ENCODE measurements at places on chromosomes 12 and 14. TPM values are rescaled to one million over a fixed set of nuclear protein-coding genes. Genes with fewer than 3 reads are reported as not detected.

CCDC177 gene
- not detected for polyA plus RNA-seq

SLC39A5 gene
- polyA plus RNA-seq: 0.23 TPM

ERP27 gene
- not detected for polyA plus RNA-seq

KLRC2 gene
- polyA plus RNA-seq: 0.42 TPM

MYF5 gene
- polyA plus RNA-seq: not detected

RESF1 gene
- polyA plus RNA-seq: 17.5 TPM

LRRK2 gene
- 5.2 TPM for polyA plus RNA-seq

BDKRB2 gene
- polyA plus RNA-seq: 12.1 TPM

CBLN3 gene
- 1.5 TPM for polyA plus RNA-seq

ACOT4 gene
- 1.6 TPM for polyA plus RNA-seq

ADAM21 gene
- 0.04 TPM for polyA plus RNA-seq

KRT82 gene
- polyA plus RNA-seq: not detected

PRH2 gene
- polyA plus RNA-seq: 0.19 TPM

ITGA5 gene
- polyA plus RNA-seq: 30.0 TPM

STYK1 gene
- polyA plus RNA-seq: 0.32 TPM

GRCh38 chr14:72591391-72591790 is 302.5 kb downstream of the DPF3 start:
- DNase-seq: no peak

GRCh38 chr12:80222261-80222660 is 122.9 kb downstream of the OTOGL start:
- DNase-seq: no peak

GRCh38 chr12:68342966-68343365 is 10.8 kb upstream of the MDM1 start:
- DNase-seq: no peak

DNA sequence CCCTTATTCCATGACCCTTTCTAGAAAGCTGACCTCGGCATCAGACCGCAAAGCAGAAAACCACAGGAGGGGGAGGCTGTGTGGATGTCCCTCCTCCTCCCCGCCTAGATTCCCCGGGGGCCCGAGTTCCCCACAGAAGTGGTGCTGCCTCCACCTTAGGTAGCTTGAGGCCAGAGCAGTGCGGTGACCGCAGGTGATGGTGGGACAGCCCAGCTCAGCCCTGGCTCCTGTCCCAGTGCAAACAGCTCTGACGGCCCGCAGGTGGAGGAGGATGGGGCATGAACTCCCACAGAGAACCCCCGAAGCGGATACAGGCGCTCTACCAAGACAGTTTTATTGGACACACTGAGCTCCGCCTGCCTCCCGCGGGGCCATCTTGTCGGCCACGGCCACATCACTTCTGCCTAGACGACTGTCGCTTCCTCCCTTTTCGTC is 19.5 kb downstream of the ARL6IP4 start:
- DNase-seq: no peak

DNA sequence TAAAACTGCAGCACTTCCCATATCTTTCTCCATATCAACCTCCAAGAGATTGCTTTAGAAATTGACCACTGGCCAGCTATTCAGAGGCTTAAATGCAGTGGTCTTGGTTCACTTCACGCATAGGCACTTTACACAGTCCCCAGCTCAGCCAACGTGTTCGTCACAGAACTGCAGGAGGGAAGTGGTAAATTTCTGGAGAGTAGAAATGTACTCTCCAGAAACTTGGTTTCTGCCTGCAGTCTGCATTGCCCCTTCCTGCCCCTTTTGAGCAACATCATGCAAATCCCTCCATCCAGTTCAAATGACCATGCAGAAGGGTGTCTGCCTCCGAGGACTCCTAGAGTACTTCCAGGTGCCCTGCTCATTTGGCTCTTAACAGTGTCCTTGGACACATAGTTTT is 42.7 kb upstream of the NEDD1 start:
- DNase-seq: no peak

GRCh38 chr14:93538413-93538812 is 107.7 kb downstream of the UNC79 start:
- no peak for DNase-seq

DNA sequence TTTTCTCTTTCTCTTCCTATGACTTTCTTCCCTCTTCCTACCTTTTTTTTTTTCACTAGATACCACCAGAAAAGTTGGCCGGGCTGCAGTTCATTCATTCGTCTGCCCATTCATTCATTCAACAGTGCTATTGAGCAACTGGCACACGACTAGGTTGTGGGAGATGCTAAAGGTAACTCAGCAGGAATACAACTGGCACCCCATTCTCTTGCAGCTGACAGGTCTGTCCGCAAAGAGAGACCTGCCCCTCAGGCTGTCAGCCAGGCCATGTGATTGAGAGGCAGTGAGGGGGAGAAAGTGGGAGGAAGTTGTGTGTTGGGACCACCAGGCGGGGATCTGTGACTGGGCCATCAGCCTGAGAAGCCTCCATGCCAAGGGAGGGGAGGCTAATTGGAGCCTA is 105.2 kb downstream of the TSPAN9 start:
- no peak for DNase-seq

DNA sequence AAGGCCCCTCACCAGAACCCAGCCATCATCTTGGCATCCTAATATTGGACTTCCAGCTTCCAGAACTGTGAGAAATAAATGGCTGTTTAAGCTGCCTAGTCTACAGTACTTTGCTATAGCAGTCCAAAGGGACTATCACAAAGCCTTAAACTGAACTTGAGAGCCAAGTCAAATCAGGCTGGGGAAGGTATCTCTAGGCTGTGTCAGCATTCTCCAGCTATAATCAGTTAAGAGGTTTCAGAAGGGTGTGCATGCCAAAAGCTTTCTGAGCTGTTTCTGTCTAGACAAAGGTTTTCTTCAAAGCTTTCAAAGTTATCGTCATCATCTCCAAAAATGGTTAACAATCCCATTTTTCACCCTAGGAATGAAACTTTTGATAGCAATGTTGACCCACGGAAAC is 7.6 kb downstream of the ASCL4 start:
- no peak for DNase-seq

GRCh38 chr14:104372390-104373054 is 207.0 kb upstream of the C14orf180 start:
- DNase-seq: no peak

DNA sequence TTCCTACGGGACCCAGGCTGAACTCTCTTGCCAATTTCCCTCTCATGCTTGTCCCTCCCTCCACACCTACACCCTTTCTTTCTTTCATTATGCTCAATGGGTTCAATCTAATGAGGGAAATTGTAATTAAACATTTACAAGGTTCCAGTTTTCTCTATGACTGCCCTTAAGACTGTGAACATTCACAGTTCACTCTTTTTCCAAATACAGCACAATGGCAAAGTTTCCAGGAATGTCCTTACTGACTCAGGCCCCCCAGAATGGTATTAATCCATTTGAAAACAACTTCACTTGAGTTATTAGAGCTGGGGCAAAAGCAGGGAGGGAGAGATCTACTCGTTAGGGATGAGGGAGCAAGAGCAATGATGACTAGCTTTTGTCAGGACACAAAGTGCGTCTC is 892.1 kb downstream of the NRXN3 start:
- DNase-seq: no peak

DNA sequence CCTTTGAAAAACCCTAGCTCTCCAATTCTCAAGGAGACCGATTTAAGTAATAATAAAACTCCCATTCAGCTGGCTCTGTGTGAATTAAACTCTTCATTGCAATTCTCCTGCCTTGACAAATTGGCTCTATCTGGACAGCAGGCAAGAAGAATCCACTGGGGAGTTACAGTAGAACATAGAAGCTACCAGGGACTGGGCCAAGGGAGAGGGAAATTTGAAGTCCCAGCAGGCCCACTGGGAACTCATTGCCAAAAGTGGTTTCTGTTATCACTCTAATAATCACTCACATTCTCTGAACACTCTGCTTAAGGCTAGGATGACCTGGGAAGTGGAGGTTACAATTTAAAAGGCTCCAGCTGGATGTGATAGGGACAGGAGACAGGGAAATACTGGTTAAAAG is 384.5 kb upstream of the CCDC196 start:
- no peak for DNase-seq

DNA sequence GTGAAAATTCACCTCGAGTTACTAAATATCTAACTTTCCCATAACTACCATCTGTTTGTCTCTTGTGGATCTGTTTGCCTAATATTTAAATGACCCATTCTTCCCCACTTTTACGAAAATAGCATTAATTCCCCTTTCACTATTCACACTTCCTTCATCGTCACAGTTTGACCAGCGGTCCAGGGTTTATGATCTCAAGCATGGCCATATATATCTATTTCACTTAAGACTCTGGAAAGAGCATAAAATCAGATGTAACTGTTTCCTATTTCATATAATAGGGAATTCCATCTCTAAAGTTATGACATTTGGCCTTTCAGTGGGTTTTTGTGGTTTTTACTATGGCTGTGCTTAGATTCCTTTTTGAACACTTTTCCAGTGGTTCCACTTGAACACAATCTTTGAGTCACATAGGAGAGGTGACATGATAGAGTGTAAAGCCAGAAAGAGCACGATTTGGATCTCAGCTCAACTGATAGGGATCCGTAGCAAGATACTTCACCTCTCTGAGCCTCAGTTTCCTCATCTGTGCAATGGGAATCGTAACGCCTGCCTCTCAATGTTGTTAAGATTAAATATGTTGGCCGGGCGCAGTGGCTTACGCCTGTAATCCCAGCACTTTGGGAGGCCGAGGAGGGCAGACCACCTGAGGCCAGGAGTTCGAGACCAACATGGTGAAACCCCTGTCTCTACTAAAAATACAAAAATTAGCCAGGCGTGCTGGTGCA is 754 bp upstream of the BCL2L14 start:
- DNase-seq: no peak

DNA sequence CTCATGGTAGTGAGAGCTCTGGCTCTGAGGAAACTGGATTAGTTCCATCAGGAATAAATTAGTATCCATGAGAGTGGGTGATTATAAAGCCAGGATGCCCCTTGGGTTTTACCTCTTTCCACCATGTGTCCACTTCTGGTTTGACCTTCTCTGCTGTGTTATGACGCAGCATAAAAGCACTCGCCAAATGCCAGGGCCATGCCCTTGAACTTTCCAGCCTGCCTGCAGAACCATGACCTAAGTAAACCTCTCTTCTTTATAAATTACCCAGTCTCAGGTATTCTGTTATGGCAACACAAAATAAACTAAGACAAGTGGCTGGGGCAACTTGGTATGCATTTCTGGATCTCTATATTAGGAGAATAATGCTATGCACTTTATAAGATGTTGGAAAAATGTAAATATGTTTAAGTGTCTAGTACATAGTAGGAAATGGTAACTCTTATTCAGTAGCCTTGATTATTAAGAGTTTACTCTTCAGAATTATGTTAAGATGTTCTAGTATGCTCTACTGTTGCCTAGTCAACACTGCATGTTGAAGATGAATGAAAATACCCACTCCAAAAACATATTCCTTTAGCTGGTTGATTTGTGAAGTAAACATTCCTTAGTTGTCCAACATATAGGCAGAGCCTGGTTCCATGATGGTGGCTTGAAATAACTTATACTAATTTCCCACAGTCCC is 455.6 kb upstream of the TMPO start:
- no peak for DNase-seq

- no peak for DNase-seq
Observed at GRCh38 chr14:59344016-59344415, 121.2 kb downstream of the GPR135 start.

DNA sequence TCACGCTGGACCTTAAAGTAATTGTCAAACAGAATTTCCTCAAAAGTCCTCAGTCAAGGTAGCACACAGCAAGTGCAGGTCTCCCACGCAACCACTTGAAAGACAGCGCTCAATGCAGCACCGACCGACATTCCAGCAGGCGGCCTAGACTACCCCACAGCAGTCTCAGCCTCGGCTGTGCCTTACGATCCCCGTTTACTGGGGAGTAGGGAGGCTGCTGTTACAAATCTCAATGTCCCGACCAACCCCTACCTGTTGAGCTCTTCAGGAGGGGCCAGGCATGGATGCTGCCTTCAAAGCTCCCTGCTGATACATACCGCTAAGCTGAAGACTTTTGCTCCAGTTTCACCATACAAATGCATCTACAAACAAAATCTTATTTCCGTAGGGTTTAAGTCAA is 21.8 kb downstream of the VPS37B start:
- DNase-seq: no peak
